ENCODE measurements at places on chromosomes 4 and X. TPM values are rescaled to one million over a fixed set of nuclear protein-coding genes. Genes with fewer than 3 reads are reported as not detected.

Gene CXCL3
- total RNA-seq: 9.7 TPM

Gene ABCG2
- total RNA-seq: 21.7 TPM

Gene RNF113A
- total RNA-seq: 13.6 TPM

Gene IL2
- total RNA-seq: not detected

Gene TREX2
- total RNA-seq: 1.2 TPM

Data from upper lobe of right lung (tissue), 1 donor.